ENCODE measurements at places on chromosomes 7 and 10.

DNA sequence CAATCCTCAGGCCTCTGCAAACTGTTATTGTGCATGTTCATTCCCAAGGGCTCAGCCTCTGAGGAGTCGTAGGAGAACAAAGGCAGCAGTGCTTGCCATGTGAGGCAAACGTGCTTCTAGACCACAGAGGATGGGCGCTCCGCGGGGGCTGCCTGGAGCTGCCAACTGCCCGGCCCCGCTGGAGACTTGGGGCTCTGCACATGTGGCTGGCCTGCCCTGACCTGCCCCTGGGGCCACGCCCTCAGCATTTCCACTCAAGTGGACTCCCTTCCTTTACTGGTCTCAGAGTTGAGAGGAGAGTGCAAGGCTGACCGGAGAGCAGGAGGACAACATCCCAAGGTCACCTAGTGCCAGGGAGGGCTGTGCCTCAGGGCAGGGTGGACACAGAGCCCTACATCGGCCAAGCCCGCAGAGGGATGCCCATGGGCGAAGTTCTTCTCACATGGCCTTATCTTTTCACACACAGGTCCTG lies 222.3 kb upstream of the ZNF32 start:
- no peak for DNase-seq

DNA sequence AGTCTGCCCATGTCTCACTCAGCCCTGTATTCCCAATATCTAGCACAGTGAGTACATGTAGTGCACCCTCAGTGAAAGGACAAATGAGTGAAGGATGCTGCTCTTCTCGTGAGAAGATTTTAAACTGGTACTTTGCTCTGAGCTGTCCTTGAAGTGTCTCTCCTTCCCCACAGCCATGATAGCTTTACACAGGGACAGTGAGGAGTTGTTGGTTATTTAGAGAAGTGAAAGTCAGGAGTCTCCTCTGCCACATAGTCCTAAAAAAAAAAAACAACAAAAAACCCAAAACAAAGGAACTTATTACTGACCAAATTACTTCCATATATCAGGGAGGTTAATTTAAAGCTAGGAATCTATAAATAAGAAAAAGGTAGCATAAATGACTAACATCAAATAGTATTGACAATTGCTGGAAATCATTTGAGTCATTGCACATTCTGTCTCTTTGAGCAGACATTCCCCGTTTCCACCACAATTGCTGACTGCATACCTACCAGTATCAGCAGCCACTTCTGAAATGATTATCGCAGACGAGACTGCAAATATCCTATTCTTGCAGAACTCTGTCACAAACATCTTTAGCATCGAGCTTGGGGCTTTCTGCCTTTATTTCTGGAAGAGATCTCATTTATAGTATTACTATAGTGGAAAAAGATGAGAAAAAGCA lies 202.1 kb downstream of the PTEN start:
- DNase-seq = peak; percentile 83

GRCh38 chr10:97267671-97268070 lies 24.8 kb downstream of the ARHGAP19 start:
- DNase-seq = no peak

DNA sequence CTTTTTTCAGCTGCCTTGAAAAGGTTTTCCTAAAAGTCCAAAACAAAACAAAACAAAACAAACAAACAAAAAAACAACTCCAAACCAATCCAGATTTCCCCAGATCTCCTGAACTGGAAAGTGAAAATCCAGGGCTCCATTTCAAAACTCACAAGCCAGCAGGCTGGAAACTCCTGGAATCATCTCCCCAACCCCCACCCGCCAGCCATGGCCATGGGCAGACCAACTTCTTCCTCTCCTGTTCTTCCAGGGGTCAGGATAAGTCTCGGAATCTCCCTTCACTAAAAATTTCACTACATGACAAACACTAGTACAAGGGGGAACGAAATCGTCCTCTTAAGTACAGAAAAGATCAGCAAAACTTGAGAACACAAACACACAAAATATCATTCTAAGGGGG lies 40.4 kb downstream of the GNA12 start:
- no peak for DNase-seq

- peak; percentile 75 for DNase-seq
Measured at GRCh38 chr7:102404005-102404861, 8.1 kb downstream of the PRKRIP1 start.

DNA sequence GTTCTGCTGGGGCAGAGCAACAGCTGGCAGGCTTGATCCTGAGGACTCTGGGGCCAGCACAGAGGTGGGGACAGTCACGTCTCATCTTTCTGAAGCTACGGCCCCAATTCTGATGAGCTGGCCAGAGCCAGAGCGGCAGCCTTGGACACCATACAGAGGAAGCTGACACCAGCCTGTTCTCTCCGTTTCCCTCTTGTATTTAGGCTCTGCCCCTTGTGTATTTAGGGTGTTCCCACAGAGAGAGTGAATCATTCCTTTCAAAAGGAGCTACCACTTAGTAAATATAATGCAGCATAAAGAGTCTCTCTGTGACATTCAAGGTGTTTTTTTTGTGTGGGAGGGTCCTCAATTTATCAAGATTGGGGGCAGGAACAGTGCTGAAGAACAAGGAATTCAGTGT lies 109.2 kb downstream of the ZNF248 start:
- DNase-seq = no peak

GRCh38 chr7:45568536-45569289 lies 5.5 kb upstream of the ADCY1 start:
- DNase-seq = no peak

DNA sequence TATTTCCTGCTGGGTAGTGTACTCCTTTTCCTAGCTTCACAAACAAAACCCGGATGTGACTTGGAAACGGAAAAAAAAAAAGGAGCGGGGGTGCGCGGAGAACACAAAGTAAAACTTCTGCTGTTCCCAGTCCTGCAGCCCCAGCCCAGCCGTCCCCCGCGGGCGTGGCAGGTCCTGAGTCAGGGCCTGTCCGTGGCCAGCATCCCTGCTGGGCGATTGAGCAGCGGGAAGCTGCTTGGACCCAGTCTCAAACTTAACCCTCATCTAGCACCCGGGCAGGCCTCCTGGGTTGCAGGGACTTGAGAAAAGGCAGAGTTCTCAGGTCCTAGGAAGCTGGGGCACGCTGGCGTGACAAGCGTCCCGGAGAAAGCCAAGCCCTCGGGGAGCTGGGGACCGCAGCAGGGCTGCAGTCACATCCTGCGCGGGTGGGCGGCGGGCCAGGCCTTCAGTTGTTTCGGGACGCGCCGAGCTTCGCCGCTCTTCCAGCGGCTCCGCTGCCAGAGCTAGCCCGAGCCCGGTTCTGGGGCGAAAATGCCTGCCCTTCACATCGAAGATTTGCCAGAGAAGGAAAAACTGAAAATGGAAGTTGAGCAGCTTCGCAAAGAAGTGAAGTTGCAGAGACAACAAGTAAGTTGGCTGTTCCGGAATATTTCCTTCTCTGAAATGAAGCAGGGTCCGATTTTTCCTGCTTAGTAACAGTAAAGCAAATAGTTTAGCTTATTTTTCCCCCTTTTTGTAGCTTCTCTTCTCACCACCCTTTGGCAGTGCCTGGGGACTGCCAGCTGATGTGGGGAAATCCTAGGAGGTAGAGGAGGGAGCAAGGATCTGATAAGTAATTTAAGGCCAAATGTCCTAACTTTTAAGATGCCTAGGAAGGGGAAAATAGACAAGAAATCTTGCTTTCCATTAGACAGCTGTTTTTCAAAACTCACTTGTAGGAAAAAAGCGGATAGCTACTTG lies at the start of gene GNG11:
GNG11 (plus strand) TSS at position 129 of the 960 bp plus-strand sequence; CDS start at position 532, 403 bp downstream.
- DNase-seq = peak; percentile 26

DNA sequence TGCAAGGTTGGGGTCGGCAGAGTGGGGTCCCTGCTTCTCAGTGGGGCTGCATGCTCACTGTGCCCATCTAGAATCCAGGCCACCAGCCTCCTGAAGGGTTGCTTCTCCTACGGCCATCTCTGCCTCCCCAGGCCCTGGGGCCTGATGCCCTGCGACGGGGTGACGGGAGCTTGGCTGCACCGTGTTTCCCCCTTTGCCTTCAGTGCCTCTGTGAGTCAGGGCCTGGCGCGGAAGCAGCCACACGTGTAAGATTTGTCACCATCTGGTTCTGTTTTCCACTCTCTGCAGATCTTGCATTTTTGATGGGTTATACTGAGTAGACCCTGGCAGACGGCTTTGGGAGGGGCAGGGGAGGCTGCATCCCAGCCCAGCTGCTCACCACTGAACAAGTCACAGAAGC lies 7.2 kb downstream of the ADAMTS14 start:
- DNase-seq = no peak

DNA sequence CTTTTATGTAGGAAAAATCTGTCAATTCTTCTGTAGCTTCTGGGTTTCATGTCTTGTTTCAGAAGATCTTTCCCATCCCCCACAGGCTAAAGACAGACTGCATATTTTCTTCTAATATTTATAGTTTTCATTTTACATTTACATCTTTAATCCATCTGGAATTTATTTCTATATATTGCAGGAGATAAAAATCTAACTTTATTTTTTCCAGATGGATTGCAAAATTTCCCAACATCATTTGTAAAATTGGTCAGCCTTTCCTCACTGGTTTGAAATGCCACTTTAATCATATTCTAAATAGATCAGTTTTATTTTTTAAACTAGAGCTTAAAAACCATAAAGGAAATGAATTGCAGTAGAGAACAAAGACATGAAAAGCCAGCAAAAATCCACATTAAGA lies 46.9 kb downstream of the TMEM26 start:
- DNase-seq = no peak

DNA sequence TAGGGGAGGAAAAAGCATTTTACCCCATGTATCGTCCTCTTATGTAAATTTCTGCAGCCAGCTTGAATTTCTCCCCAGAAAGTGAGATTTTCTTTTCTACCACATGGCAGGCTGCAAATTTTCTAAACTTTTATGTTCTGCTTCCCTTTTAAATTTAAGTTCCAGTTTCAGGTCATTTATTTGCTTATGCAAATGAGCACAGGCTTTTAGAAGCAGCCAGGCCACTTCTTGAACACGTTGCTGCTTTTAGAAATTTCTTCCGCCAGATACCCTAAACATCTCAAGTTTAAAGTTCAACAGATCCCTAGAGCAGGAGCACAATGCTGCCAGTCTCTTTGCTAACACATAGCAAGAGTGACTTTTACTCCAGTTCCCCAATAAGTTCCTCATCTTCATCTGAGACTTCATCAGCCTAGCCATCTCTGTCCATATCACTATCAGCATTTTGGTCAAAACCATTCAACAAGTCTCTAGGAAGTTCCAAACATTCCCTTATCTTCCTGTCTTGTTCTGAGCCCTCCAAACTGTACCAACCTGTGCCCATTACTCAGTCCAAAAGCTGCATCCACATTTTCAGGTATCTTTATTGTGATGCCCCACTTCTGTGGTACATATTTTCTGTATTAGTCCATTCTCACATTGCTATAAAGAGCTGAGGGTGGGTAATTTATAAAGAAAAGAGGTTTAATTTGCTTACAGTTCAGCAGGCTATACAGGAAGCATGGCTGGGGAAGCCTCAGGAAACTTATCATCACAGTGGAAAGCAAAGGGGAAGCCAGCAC lies 16.3 kb downstream of the EZH2 start:
- DNase-seq = no peak

DNA sequence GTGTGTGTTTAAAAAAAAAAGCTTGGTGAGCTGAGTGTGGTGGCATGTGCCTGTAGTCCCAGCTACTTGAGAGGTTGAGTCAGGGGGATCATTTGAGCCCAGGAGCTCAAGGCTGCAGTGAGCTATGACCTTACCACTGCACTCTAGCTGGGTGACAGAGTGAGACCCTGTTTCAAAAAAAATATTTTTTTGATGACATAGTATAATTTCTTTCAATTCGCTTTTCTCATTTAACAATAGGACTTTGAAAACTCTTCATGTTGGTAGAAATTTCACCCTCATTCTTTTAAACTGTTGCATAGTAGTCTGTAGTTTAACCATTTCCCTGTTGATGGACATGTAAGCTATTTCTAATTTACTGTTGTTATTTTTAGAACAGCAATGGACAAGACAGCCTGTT lies 55.7 kb upstream of the EXOC6 start:
- no peak for DNase-seq

GRCh38 chr7:69211739-69212138 lies 386.5 kb upstream of the AUTS2 start:
- no peak for DNase-seq

GRCh38 chr10:97000487-97001182 lies 168.5 kb downstream of the LCOR start:
- DNase-seq = no peak

- DNase-seq = no peak
Measured at GRCh38 chr7:70710651-70711050, 421.3 kb upstream of the GALNT17 start.

- no peak for DNase-seq
Measured at GRCh38 chr7:81993186-81993585, 223.3 kb upstream of the HGF start.

- DNase-seq = no peak
Measured at GRCh38 chr10:8042721-8043568, 11.5 kb upstream of the GATA3 start.

GRCh38 chr10:68474021-68474420 lies 2.2 kb upstream of the DNA2 start:
- no peak for DNase-seq

DNA sequence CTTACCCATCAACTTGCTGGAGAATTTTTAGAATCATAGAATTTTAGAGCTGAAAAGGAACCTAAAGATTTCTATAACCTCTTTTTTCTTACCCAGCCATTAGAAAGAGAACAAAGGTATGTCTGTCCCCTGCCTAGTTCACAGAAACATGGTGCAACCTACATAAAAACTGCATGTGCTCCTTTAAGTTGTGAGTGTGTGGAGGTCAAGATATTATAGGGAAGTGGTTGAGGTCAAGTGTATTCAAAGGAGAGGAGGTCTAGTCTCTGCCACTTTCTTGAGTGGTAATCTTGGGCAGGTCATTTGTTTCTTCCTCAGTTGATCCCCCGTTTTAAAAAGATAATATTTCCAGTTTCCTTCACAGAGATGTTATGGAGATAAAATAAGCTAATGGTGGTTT lies 6.4 kb downstream of the UBTD1 start:
- DNase-seq = no peak

DNA sequence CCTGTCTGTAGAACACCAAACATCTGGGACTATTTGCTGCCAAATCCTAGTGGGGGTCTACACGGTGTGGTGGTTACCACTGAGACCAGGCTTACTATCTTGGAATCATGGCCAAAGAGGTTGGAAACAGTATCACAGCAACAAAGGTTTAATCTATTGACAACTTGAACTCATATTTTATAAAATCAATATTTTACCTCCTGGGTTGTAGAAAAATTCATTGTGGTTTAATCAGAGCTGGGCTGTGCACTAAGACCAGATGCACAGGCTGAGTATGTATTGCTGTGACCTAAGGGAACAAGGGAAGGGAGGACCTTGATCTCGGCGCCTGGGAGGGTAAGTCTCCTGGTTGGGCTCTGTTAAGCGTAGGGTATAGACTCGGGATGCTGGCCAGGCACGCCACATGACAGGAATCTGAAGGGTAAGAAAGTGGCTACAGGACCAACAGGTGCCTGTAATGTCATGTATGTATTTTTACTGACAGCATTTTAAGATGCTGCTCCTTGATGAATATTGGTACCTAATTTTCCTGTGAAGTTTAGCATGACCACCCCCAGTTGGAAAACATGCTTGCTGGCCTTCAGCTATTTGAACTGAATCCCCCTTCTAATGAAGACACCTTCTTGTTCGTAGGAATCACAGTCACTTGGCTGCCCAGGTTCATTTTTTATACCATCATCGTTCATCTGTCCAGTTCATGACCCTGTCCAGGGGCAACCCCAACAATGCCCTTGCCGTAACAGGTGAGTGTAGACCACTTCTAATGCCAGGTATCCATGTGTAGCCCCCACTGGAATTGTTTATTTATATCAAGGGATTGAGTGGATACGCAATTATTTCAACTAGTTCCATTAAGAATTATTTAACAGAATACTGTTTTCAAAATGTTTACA lies 79.5 kb downstream of the EZH2 start:
- no peak for DNase-seq

- no peak for DNase-seq
Measured at GRCh38 chr7:40749877-40750276, 615.1 kb downstream of the SUGCT start.

- no peak for DNase-seq
Measured at GRCh38 chr10:75127471-75127870, 16.0 kb downstream of the SAMD8 start.
